ENCODE measurements at places on chromosomes 11 and 22. TPM values are rescaled to one million over a fixed set of nuclear protein-coding genes. Genes with fewer than 3 reads are reported as not detected.

DNA sequence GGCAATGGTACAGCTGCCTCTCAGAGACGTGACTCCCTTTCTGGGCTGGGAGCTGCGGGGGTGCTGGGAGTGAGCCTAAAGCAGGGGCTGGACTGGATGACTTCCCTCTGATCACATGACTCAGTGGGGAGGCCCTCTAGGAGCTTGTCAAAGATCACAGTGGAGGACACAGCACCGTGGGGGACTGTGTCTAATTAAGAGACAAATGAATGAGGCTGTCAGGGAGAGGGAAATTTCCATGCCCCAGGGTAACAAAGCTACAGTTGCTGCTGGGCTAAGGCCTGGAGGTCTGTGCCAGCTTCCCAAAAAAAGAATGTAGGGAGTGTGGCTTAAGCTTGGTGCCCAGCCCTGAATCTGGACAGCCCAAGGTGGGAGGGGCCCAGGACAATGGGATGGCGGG lies 262.8 kb upstream of the PLET1 start:
- no peak for DNase-seq
- no peak overlapping the region for H3K27ac ChIP-seq
- peaks cover 2% of the 10 kb centered on the region for H3K4me1 ChIP-seq
- H3K27me3 ChIP-seq, result peaks cover 15% of the 10 kb centered on the region
- H3K36me3 ChIP-seq, result no peaks in the 10 kb centered on the region

DNA sequence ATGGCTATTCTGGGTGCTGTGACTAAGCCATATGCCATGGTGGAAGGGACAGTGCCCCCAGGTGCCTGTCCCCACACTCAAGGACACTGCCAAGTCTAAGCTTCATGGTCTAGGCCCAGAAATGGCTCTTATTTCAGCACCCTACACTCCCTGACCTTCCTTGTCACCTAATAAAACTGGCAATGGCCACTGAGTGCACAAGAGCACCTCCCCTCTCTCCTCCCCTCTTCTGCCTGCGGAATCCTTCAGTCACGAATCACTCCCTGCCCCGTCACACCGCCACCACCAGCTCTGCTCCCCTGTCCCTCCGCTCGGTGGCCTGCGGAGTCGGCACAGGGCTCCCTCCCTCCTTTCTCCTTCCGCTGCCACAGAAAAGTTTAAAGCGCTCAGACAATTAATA lies 19.0 kb upstream of the LMO1 start:
- H3K27me3 ChIP-seq, result peaks cover 21% of the 10 kb centered on the region
- DNase-seq, result no peak
- H3K36me3 ChIP-seq, result no peaks in the 10 kb centered on the region
- H3K4me1 ChIP-seq, result no peaks in the 10 kb centered on the region
- H3K4me3 ChIP-seq, result no peak overlapping the region

DNA sequence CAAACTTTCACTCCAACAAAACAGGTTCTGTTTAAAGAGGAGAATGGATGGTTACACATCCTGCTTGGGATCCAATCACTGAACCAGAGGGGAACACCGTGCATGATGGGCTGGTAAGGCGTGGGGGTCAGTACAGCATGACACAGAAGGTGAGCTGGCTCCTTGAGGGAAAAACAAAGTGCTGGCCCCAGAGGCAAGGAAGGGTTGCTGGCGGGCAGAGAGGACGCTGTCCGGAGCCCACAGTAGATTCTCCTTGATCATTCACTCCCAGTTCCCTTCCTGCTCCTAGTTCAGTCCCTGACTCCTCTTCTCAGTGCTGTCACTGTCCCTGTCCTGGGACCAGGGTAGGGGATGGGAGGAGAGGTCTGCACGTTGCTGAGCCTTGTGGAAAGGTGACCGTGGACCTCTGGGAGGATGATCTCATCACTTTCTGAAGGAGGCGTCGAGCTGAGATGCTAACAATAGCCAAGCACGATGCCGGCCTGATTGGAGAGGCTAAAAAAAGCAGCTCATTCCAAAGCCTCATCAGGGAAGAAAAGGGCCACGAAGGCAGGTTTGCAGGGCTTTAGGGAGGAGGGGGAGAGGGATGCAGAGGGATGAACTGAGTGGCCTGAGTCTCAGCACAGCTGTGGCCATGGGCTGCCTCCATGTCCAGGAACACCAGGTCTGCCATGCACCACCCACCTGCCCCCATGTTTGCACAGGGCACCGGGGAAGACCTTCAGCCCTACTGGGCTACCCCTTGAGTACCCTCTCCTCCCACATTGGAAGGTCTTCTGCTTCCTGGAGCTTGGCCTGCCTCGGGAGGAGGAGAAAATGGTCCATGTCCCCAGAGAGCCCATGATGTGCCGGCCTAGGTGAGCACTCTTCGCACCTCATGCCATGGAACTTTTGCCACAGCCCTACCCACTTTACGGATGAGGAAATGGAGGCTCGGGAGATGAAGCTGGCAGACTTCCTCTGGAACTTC lies 72.7 kb upstream of the RTL6 start:
- H3K27me3 ChIP-seq, result peaks cover 11% of the 10 kb centered on the region
- no peak overlapping the region for H3K27ac ChIP-seq
- peak; percentile 13 for DNase-seq

DNA sequence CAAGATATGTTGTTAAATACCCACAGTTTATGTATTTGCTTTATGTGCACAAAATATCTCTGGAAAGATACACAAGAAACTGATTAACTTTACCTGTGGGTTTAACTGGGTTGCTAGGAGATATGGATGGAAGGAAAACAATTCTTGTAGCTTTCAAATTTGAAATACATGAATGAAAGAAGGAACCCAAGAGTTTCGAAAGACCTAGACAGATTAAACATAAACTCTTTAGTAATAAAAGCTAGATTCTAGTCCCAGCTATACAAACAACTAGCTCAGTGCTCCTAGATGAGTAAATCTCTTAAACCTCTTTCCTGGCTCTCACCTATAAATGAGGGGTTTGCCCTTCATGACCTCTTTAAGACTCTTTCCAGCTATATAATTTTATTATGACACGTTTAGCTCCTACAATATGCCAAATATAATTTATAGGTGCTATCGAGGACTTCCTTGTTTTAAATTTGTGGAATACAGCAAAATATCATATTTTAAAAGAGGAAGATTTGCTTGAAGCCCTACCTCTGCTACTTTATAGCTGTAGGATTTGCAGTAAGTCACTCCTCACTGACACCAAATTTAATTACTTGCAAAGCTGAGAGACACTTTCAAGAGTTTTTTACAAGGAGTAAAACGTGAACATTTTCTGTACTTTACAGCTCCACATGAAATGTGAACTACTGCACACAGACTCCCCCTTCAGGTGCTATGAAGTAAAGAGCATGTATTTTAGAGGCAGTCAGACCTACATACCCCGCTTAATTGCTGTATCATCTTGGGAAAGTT lies 50.7 kb downstream of the RRAS2 start:
- no peak for DNase-seq
- no peak overlapping the region for H3K27ac ChIP-seq
- peaks cover 28% of the 10 kb centered on the region for H3K4me1 ChIP-seq
- no peak overlapping the region for H3K4me3 ChIP-seq
- no peaks in the 10 kb centered on the region for H3K27me3 ChIP-seq

DNA sequence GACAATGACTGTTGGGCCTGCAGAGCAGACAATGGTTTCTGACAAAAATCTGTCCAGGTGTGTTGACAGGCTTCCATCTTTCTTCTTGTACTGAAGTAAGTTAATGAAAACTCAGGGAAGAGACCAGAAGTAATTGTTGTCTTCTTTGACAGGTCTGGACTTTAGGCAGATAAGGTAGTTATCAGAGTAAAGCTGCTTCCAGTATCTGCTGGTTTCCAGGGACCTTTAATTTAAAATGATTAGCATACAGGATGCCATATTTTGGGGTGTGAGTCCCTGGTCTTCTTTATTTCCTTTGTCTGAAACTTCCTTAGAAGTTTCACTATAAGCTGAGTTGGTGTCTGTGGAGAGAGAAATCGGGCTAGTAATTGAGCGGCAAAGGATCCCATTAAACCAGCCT lies 1.4 kb downstream of the TMX2 start:
- DNase-seq, result no peak
- peak overlapping the region; percentile 97 for H3K4me3 ChIP-seq
- peaks cover 8% of the 10 kb centered on the region for H3K36me3 ChIP-seq
- peak overlapping the region; percentile 93 for H3K27ac ChIP-seq
- H3K4me1 ChIP-seq, result peaks cover 28% of the 10 kb centered on the region

DNA sequence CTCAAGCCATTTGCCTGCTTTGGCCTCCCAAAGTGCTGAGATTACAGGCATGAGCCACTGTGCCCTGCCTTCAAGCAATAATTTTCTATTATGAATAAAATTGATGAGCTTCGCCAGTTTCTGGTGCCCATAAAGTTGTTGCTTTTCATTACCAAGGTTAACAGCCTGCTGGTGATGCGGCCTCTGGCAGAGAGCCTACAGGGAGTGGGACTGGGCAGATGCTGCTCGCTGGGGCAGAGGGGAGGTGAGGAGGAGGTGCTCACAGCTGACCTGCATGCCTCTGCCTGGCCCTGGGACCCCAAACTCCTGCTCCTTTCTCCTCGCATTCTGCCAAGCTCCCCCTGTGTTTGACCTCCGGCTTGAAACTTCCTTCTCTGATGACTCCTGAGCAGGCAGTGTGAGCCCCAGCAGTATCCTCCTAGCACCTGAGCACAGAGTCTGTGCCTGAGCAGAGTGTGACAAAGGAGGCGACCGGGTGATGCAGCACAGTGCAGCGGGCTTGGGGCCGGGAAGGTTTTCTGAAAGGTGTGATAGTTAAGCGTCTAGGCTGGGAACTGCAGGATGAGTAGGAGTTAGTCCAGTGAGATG lies 56.1 kb upstream of the B3GAT1 start:
- H3K4me3 ChIP-seq, result no peak overlapping the region
- DNase-seq, result no peak
- no peaks in the 10 kb centered on the region for H3K36me3 ChIP-seq
- peaks cover 2% of the 10 kb centered on the region for H3K4me1 ChIP-seq

DNA sequence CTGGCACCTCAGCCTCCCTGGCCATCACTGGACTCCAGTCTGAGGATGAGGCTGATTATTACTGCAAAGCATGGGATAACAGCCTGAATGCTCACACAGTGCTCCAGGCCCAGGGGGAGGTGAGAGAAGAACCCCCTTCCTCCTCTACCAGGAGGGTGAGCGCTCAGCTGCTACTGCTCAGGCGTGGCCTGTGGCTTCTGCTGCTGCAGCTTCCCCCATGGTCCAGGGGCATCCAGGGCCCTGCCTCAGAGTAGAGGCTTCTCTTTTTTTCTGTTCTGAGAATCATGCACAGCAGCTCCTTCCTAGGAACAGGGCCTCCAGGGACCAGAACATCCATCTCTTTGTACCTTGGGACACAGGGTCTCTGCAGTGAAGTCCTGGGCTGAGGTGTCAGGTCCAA lies 83.1 kb downstream of the VPREB1 start:
- H3K27ac ChIP-seq, result no peak overlapping the region
- H3K4me3 ChIP-seq, result no peak overlapping the region
- H3K4me1 ChIP-seq, result peaks cover 10% of the 10 kb centered on the region
- no peaks in the 10 kb centered on the region for H3K36me3 ChIP-seq
- no peak for DNase-seq
- peaks cover 18% of the 10 kb centered on the region for H3K27me3 ChIP-seq

DNA sequence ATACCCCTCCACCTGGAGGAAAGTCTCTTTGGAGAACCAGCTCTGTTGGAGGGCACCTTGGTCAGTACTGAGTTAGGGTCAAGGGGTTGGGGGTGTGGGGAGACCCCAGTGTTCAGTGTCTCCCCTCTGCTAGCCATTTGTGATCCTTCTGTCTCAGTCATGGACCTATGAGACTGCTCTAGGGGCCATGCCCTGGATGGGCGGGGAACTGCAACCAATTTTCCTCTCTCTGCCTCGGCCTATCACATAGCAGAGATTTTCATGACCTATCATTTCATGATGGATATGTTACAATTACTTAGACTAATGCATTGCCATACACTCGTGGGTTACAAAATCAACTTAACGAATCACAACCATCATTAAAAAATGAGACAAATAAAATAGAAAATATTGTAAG lies 7.4 kb downstream of the OTOG start:
- no peaks in the 10 kb centered on the region for H3K36me3 ChIP-seq
- peaks cover 8% of the 10 kb centered on the region for H3K27me3 ChIP-seq
- DNase-seq, result no peak
- H3K4me3 ChIP-seq, result no peak overlapping the region
- H3K27ac ChIP-seq, result no peak overlapping the region
- peaks cover 18% of the 10 kb centered on the region for H3K4me1 ChIP-seq

DNA sequence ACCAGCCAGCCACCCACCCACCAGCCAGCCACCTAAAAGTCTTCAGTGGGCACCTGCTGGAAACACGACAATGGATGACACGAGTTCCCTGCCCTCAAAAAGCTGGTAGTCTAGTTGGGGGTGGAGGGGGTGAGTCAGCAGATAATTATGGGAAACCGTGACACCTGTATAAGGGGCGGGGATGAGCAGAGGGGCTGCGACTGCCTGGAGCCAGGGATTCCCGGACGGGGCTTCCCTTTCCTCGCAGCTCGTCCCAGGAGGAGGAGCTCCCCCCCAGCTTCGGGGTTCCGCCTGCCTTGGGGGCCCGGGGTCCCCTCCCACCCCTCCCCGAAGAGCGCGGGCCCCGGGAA lies 2.3 kb upstream of the RTN4RL2 start:
- peak overlapping the region; percentile 51 for H3K4me3 ChIP-seq
- no peak for DNase-seq
- H3K27ac ChIP-seq, result no peak overlapping the region
- peaks cover 54% of the 10 kb centered on the region for H3K27me3 ChIP-seq

DNA sequence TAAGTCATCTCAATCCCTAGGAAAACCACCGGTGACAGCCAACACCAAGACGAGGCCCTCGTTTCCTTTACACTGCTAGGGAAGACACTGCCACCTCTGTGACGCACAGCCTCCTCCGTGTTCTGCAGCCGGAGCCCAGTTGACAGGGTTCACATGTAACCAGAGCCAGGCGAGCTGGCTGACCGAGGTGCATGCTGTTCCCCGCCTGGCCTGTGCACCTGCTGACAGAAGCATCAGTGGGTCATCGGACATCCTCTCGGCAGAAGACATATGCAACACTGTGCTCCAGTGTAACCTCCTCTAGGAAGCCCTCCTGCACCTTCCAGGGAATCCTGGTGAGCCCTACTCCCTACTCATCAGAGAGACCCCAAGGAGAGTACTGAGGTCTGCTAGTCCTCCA lies 114.2 kb upstream of the TP53AIP1 start:
- no peaks in the 10 kb centered on the region for H3K27me3 ChIP-seq
- no peaks in the 10 kb centered on the region for H3K4me1 ChIP-seq
- H3K36me3 ChIP-seq, result no peaks in the 10 kb centered on the region

DNA sequence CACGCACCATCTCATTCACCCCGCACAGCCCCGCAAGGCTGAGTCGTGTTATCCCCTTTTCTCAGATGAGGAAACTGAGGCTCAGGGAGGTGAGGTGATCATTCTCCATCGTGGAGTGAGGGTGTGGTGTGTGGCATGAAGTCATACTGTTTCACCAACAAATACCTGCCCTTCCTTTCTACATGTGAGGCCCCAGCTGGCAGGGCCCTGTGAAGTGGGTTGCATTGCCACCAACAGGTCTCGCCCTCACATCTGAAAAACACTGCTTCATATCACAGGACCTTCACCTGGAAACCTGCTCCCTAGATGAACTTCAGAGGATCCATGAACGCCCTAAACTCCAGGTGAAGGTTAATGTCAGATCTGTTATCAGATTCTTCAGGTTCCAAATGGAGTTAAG lies 4.3 kb downstream of the SSTR3 start:
- peaks cover 13% of the 10 kb centered on the region for H3K4me1 ChIP-seq
- no peak for DNase-seq
- H3K27ac ChIP-seq, result peak overlapping the region; percentile 54
- H3K36me3 ChIP-seq, result peaks cover 10% of the 10 kb centered on the region
- H3K27me3 ChIP-seq, result peaks cover 2% of the 10 kb centered on the region
- no peak overlapping the region for H3K4me3 ChIP-seq

ANGPTL5 gene
- total RNA-seq, result not detected

HTR3B gene
- not detected for total RNA-seq

All from activated naive CD8-positive, alpha-beta T cell treated with anti-CD3 and anti-CD28 coated beads, Interleukin-2, amount 10 ng/mL, durations not matched to agents 7 days and 5 days (primary cell).